ENCODE measurements at places on chromosomes 2 and 18. TPM values are rescaled to one million over a fixed set of nuclear protein-coding genes. Genes with fewer than 3 reads are reported as not detected.

IMPACT gene
- 52.2 TPM for polyA plus RNA-seq

RFTN2 gene
- polyA plus RNA-seq: 19.6 TPM

ACSL3 gene
- polyA plus RNA-seq: 55.1 TPM

SERPINB10 gene
- 0.30 TPM for polyA plus RNA-seq

CASP10 gene
- 14.6 TPM for polyA plus RNA-seq

KCNK3 gene
- polyA plus RNA-seq: 33.2 TPM

FBXO15 gene
- polyA plus RNA-seq: 2.8 TPM

GAD1 gene
- 1.2 TPM for polyA plus RNA-seq

- DNase-seq: no peak
Observed at GRCh38 chr2:8509621-8510020, 172.2 kb upstream of the ID2 start.

DNA sequence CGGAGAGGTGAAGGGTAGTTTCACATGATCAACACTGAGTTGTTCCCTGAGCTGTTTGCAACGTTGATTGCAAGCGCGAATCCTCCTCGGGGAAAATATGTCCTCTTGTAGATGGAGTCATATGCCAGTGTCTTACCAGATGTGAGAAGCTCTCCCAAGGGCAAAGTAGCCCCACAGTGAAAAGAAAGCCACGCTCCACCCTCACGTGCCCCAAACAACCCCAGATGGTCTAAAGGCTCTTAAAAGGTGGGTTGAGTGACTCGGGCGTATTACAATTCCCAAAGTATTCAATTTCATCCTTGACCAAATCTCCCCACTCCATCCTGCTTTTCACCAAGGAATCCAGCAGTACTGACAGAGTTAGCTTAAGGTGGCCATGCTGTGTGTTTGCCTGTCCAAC lies 332.1 kb upstream of the SOX11 start:
- no peak for DNase-seq

DNA sequence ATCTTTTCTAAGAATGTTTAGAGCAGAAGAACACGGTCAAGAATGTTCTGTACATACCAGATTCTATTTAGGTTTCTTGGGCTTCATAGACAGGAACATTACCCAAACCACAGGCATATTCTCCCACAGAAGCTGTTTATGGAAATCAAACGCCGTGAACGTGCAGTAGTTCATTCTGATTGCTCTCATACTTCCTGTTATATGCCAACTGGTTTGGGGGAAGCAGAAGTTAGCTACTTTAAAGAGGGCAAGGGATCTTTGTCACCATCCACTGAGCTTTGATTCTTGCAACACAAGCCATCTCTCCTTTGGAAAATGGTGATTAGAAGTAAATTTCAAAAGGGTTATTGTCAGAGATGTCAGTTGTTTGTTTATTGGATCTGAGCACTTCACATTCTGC lies 182.2 kb upstream of the NRP2 start:
- DNase-seq: no peak

DNA sequence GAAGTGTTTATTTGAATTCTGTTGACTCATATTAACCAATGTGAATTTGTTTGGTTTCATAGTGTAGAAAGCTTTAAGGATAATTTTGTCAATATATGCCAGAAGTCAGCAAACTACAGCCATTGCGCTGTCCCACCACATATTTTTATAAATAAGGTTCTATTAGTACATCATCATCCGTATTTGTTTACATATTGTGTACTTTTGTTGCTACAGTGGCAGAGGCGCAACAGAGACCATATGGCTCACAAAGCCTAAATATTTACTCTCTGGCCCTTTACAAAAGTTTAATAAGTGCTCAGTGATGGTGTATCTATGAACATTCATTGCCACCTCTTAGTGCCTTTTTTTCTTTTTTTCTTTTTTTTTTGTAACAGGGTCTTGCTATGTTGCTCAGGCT lies 6.4 kb downstream of the ERLEC1 start:
- DNase-seq: peak; percentile 82

GRCh38 chr2:190126798-190127197 lies 64.3 kb upstream of the MSTN start:
- peak; percentile 48 for DNase-seq

DNA sequence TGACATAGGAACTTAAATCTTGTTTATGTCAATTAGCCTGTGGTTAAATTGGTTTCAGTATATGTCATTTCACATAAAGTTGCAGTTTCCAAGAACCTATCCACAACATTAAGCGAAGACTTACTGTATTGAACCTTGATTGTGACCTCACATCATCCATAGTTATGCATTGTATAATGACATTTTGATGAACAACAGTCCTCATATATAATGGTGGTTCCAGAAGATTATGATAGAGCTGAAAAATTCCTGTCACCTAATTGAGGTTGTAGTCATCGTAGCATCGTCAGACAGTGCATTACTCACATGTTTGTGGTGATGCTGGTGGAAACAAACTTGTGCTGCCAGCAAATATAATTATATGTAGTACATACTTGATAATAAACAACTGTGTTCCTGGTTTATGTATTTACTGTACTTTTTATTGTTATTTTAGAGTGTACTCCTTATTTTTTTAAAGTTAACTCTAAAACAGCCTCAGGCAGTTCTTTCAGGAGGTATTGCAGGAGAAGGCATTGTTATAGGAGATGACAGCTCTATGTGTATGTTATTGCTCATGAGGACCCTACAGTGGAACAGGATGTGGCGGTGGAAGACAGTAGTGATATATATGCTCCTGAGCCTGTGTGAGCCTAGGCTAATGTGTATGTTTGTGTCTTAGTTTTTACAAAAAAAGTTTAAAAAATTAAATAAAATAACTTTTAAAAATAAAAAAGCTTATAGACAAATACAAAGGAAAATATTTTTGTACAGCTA lies 56.6 kb downstream of the UBE2E3 start:
- DNase-seq: no peak

GRCh38 chr2:20365249-20365817 lies 14.7 kb upstream of the PUM2 start:
- DNase-seq: no peak
